ENCODE measurements at places on chromosomes 11 and 22. TPM values are rescaled to one million over a fixed set of nuclear protein-coding genes. Genes with fewer than 3 reads are reported as not detected.

DNA sequence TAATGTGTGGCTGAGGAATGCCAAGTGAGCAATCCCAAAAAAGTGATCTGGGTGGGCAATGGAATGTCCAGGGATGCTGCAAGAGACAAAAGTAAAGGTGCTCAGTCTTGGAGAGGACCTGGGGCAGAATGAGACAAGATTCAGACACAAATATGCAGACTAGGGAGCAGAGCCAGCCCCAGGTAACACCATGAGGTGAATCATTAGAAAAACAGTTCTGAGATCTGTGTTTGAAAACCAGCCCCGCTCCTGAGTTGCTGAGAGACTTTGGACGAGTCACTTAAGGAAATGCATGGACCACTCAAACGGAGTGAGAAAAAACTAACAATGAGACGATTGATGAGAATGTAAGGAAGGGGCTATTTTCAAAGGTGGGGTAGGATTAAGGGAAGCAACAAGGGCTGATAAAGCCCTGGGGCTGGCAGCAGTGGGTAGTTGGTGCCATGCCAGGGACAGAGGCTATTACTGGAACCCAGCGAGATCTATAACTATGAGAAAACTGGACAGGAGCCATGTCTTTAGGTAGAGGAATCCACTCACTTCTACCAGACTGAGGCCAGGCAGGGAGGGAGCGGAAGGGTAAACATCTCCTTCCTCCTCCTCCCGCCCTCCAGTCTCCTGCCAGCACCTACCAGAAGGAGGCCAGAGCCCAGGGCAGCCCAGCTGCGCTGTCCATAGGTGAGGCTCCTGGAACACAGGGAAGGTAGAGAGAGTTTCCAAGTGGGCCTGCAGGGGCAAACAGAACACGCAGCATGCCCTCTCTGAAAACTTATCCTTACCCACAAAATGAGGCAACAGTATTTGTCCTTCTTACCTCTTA, 130.4 kb upstream of the TEAD1 start:
- DNase-seq = no peak

DNA sequence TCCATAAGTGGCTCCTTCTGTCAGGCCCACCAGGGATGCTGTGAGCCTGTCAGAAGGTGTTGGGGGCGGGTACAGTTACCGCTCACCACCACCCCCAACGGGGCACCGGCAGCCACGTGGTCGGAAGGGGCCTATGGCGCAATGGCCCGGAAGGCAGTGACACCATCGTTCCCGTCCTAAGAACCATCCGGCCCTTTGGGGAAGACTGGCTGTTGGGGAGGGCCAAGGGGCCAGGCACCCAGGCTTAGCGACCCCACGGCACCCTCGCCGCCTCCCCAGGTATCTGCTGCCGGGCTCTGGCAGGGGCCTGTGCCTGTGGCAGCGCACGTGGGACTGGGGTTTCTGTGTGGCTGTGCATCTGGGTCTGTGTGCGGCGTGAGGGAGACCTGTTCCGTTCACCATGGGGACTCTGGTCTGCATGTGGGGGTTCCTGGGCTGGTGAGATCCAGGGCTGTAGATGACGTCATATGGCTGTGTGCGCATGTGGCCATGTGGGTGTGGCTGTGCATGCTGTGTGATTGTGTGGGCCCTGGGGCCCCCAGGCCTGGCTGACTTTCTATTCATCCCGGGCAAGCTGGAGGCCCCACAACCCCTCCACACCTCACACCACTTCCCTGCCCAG, 717 bp downstream of the OSM start:
- peak; percentile 69 for DNase-seq

Gene ALG9
- 16.7 TPM for total RNA-seq

Gene OR4D5
- total RNA-seq = 2.2 TPM
